ENCODE measurements at places on chromosomes 2 and 18.

GRCh38 chr2:202479610-202480009, 103.5 kb downstream of the BMPR2 start:
- DNase-seq: no peak

DNA sequence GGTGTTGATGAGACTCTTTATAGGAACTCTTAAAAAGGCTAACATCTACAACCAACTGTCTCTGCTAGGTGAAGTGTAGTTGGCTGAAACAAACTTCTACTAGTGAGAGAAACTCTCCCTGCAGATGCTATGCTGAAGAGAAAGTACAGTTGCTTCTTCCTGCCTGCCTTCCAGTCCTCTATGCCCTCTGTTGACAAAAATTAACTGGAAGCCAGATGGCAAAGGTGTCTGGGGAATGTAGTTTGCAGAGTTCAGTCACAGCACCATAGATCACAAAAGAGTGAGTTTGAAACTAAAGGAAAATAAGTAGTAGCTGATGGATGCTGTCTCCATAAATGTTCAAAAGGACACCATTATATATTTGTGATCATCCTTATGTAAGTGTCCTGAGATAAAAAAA, 958.8 kb upstream of the NRXN1 start:
- DNase-seq: no peak

GRCh38 chr2:228180181-228181097, 1.0 kb downstream of the SPHKAP start:
- no peak for DNase-seq

DNA sequence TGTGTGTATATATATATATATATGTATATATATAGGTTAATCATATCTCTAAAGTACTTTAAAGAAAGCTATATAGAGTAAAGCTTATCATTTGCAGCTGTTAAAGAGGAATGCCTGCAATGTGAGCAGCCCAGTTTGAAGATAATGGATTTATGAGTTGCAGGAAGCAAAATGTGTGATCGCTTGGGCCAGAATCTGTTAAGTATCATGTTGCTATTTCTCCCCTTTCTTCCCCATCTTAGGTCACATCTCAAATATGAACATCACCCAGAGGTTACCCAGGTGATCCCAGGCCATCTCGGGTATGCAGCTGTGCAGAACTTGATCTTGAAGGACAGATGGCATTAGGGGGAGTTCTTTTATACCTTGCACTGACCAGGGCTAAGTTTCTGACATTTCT, 316.5 kb downstream of the MTX2 start:
- DNase-seq: no peak

- no peak for DNase-seq
These were observed 98.2 kb downstream of the EIPR1 start for GRCh38 chr2:3279236-3279960.

Data from non-pigmented ciliary epithelial cell (primary cell).